ENCODE measurements at places on chromosomes 3 and 15.

GRCh38 chr15:58705105-58705504 lies 44.4 kb downstream of the ADAM10 start:
- no peak for DNase-seq

GRCh38 chr3:52920841-52921240 lies 23.5 kb upstream of the STIMATE start:
- DNase-seq = no peak

DNA sequence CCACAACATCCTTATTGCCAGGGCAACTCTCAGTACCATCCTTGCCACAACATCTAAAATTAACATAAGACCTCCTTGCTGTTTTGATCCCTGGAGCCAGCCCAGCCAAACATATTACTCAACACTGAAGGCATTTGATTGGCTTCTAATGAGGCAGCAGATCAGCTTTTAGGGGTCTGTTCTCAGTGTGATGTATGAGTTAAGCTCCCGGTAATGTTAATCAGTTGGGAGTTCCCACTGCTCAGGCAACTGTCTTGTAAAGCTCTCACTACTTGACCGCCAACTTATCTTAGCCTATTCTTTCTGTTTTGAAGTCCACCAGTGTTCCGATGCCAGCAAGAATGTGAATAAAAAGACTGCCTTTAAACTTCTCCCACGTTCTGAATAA lies 158.9 kb downstream of the FOXB1 start:
- no peak for DNase-seq

- no peak for DNase-seq
Observed at GRCh38 chr15:38036790-38037338, 102.4 kb downstream of the TMCO5A start.

DNA sequence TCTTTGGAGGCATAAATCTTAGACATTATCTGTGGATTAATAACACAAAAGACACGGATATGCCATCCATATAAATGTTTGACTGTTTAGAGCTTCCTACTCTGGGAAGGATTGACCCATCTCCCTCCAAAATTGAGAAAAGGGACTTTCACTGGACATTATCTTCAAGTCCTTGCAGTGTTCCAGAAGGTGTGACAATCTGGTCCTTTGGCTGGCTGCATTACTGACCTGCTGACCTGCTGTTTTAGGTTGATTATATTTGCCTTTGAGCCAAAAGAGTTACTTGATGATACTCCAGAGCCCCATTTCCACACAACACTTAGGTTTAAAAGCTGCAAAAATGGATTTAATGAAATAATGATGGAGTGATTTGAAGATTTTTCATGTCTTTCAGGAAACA lies 504.6 kb downstream of the LPP start:
- DNase-seq = no peak

DNA sequence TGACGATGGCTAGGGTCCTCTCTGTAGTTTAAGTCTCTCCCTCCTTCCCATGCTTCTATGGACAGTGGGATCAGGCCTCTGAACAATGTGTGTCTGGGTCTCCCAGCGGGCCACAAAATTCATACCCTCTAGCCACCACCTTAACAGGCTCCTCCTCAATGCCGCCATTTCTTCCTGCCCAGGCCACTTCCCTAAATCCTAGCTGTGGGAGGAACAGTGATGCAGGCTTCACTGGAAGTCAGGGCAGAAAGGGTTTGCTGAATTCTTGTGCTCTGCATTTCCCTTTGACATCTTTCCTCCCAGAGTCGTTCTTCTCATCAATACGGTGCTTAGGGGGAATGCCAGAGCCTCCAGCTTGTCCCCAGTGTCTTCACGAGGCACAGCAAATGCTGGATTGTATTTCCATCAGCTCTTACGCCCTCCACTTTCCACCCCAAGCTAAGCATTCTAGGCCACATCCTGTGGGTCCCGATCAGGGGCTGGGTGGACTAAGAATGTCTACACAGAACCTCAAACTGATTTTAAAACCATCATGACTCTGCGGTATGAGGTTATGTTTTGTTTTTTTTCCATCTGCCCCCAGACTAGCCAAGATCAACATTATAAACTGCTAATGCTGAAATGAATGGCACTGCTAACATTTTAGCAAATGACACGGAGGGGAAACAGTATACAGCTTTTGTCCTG lies 11.9 kb upstream of the LDHAL6B start:
- DNase-seq = no peak

Data from stimulated activated CD8-positive, alpha-beta memory T cell treated with anti-CD3 and anti-CD28 coated beads, Interleukin-12 subunit alpha, Interleukin-12 subunit beta, amount 100 ng/mL, for 1 hour (primary cell).